Uterus (tissue), 4 donors: ENCODE measurements at places on chromosomes 2 and 18. TPM values are rescaled to one million over a fixed set of nuclear protein-coding genes. Genes with fewer than 3 reads are reported as not detected.

DNA sequence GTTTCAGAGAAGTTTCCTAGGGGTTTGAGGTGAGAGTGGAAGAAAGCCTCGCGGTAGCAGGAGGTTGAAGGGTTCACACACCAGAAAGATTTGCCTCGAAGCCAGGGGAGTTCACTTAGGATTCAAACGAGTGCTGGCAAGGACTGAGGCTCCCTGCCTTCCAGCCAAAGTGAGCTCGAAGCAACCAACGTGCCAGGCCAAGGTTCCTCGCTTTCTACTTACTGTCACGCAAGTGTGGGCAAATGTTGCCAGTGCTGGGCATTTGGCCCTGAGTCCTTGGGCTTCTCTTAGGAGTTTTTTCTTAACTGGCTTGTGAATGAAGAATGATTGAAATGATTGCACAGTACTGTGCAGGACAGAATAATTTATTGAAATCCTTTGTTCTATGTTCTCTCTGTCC is 53.6 kb downstream of the TMEM178A start:
- H3K36me3 ChIP-seq, result no peaks in the 10 kb centered on the region
- no peaks in the 10 kb centered on the region for H3K4me1 ChIP-seq
- H3K4me3 ChIP-seq, result no peak overlapping the region
- H3K27ac ChIP-seq, result no peak overlapping the region
- DNase-seq, result no peak
- H3K27me3 ChIP-seq, result no peaks in the 10 kb centered on the region

GRCh38 chr18:70154591-70155194 is 50.8 kb downstream of the RTTN start:
- H3K4me1 ChIP-seq, result no peaks in the 10 kb centered on the region
- DNase-seq, result no peak
- no peak overlapping the region for H3K27ac ChIP-seq
- H3K27me3 ChIP-seq, result no peaks in the 10 kb centered on the region

DNA sequence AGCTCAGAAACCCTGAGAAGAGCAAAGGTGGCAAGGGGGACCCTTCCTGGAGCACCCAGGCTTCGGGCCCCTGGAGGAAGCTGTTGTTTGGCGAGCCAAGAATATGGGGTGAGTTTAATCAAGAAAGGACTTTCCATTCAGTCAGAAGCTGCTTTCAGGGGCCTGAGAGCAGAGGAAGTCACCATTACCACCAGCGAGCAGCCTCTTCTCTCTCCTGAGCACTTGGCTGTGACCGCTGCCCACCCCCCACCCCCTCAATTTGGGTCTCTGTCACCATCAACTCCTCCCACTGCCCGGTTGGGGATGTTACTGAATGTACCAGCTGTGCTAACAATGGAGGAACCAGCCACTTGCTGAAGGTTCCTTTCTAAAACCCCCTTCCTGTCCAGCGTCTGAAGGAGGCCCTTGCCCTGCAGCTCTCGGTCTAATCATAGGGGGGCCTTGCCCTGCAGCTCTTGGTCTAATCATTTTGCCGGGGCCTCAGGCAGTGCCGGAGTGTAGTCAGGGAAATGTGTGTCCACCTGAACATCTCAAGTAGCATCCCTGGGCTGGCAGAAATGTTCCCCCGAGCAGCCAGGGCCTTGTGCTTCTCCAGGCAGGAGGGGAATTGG is 943 bp downstream of the INPP5D start:
- no peaks in the 10 kb centered on the region for H3K27me3 ChIP-seq
- no peaks in the 10 kb centered on the region for H3K4me1 ChIP-seq
- peak overlapping the region; percentile 63 for H3K27ac ChIP-seq
- DNase-seq, result no peak
- H3K36me3 ChIP-seq, result no peaks in the 10 kb centered on the region

- no peak for DNase-seq
- H3K36me3 ChIP-seq, result no peaks in the 10 kb centered on the region
- no peaks in the 10 kb centered on the region for H3K4me1 ChIP-seq
- H3K4me3 ChIP-seq, result no peak overlapping the region
Observed at GRCh38 chr2:160932960-160933359, 227.3 kb upstream of the TANK start.

- no peaks in the 10 kb centered on the region for H3K27me3 ChIP-seq
- no peaks in the 10 kb centered on the region for H3K4me1 ChIP-seq
- H3K4me3 ChIP-seq, result no peak overlapping the region
- no peak for DNase-seq
- no peak overlapping the region for H3K27ac ChIP-seq
Observed at GRCh38 chr2:10934308-10934978, 22.7 kb downstream of the KCNF1 start.

GRCh38 chr18:24795129-24795528 is 334.7 kb downstream of the HRH4 start:
- H3K36me3 ChIP-seq, result no peaks in the 10 kb centered on the region
- H3K27me3 ChIP-seq, result no peaks in the 10 kb centered on the region

Gene GKN2
- not detected for total RNA-seq

Gene XIRP2
- not detected for total RNA-seq
